ENCODE measurements at places on chromosomes 11 and 22. TPM values are rescaled to one million over a fixed set of nuclear protein-coding genes. Genes with fewer than 3 reads are reported as not detected.

GLB1L3 gene
- polyA plus RNA-seq, result not detected

- no peak for DNase-seq
Measured at GRCh38 chr11:69101792-69102695, 53.3 kb downstream of the TPCN2 start.

CREB3L1 gene
- polyA plus RNA-seq, result not detected

GRCh38 chr11:65416841-65417701 lies 5.5 kb upstream of the NEAT1 start:
- no peak for DNase-seq

INS gene
- polyA plus RNA-seq, result not detected

CARD18 gene
- polyA plus RNA-seq, result not detected

PLA2G3 gene
- not detected for polyA plus RNA-seq

DNA sequence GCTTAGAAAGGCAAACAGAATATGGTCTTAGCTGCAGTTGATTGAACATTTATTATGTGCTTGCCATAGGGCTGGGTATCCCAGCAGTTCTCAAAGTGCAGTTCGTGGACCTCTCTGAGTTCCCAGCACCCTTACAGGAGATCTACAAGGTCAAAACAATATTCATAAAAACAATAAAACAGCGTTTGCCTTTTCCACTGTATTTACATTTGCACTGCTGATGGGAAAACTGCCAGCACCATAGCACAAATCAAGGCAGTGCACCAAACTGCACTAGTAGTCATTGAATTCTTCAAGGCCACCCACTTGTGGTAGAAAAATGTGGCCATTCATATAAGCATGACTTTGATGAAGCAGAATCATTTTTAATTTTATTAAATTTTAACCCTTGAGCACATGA lies 128.1 kb downstream of the CCDC34 start:
- no peak for DNase-seq

GRCh38 chr11:61065955-61066638 lies 36.2 kb upstream of the CD5 start:
- no peak for DNase-seq

SLC5A1 gene
- polyA plus RNA-seq, result not detected

- no peak for DNase-seq
Measured at GRCh38 chr11:94794287-94795168, 26.4 kb downstream of the AMOTL1 start.

- no peak for DNase-seq
Measured at GRCh38 chr22:44804327-44804726, 52.0 kb downstream of the ARHGAP8 start.

GRCh38 chr22:26135806-26136205 lies 33.5 kb upstream of the SEZ6L start:
- no peak for DNase-seq
